AG08395 (cell line): ENCODE measurements at places on chromosomes 5 and 9.

- DNase-seq, result no peak
Observed at GRCh38 chr5:176723440-176723839, 76.2 kb downstream of the TSPAN17 start.

- peak; percentile 8 for DNase-seq
Observed at GRCh38 chr9:1960342-1961042, 54.7 kb upstream of the SMARCA2 start.

GRCh38 chr9:130480673-130481072 lies 35.9 kb downstream of the ASS1 start:
- no peak for DNase-seq

- no peak for DNase-seq
Observed at GRCh38 chr5:107320846-107321245, 349.9 kb downstream of the EFNA5 start.

DNA sequence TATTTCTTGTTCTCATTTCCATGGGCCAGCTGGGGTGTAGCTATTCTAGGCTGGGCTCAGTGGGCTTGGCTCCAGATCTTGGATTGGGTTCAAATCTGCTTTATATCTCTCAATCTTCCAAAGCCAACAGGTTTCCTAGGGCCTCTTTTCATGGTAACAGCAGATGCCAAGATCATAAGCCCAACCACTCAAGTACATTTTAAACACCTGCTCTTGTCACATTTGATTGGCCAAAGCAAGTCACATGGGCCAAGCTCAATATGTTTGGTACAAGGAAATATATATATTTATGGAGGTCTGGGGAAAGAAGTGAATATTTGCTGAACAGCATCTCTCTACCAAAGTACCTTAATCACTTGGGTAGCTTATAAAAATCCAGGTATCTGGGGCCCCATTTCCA lies 49.5 kb downstream of the MRRF start:
- DNase-seq, result no peak

GRCh38 chr9:88462191-88462590 lies 72.8 kb upstream of the NXNL2 start:
- peak; percentile 12 for DNase-seq

GRCh38 chr5:176162198-176162597 lies 76.0 kb upstream of the SIMC1 start:
- no peak for DNase-seq

DNA sequence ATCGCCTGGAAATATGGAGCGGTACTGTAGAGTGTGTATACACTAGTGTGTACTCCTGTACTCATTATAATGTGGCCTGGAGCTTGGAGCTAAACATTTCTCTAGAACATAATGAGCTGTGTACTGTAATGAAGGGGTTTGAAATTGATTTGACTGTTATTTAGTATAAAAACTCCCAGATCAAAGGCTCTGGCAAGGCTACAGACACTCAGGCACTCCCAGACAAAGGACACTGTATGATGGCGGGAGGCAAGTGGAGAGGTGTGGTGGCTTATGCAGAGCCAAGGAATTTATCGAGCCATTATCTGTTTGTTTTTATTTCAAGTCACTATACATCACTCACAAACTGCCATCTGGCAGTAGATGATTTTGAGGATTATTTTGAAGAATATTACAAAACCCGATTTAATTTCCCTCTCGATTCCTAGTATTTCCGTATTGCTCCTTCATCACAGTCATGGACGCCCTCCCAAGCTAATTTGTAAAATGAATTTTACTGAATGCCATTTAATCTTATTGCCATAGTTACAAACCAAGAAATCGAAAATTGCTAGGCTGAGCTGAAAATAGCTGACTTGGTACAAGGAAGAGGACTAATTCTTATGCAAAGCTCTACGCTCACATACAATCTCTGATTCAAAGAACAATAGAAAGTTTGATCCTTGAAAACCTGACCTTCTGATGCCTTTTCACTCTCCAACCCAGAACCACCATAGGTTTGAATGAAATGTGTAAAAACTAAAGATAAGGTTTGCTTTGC lies 240.2 kb upstream of the SEMA6A start:
- DNase-seq, result no peak

DNA sequence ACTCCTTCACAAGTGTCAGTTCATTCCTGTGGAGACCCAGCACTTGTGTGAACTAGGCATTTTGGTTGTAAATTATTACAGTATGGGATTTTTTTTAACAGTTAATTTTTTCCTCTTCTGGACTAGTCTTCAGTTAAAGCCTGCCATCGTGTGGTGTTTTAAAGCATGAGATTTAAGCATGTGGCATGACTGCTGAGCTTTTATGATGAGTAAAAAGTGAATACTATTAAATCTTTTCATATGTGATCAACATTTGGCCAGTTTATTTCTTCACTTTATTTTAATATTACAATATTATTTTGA lies 25.0 kb downstream of the LMNB1 start:
- DNase-seq, result peak; percentile 43

DNA sequence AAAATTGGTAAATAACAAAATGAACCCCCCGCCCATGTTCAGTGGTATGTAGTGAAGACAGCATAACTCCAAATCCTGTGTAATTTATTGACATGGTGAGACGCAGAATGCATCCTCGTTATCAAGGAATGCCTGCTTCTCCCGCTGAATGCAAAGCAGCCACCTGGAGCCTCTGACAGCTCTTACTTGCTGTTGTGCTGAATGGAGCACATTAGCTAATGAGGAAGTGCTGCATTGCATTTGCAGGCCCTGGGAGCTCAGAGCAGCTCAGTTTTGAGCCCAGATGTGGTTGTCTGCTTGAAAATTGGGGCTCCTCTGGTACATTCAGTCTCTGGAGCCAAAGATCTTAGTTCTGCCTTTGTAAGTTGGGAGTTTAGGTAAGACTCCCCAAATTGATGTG lies 28.9 kb downstream of the PLAC8L1 start:
- DNase-seq, result no peak

DNA sequence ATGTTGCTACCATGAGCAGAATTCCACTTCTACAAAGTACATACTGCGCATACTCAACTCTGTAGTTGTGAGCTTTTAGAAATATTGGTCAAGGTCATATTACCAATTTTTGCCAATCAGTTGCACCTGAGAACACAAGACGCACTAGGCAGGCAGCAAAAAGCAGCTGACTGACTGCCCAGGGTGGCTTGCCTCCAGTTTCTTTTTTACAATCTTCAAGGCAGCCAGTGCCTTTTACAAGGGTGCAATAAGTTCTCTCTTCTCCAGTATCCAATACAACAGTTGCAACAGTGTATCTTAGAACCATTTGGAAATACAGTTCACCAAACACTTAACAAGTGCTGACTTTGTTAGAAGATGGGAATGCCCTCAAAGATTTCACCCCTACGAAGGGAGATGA lies 16.1 kb upstream of the FOXB2 start:
- DNase-seq, result no peak

GRCh38 chr5:13766236-13766635 lies 178.3 kb downstream of the DNAH5 start:
- DNase-seq, result no peak

GRCh38 chr9:134032456-134033222 lies 7.4 kb downstream of the BRD3OS start:
- DNase-seq, result no peak

DNA sequence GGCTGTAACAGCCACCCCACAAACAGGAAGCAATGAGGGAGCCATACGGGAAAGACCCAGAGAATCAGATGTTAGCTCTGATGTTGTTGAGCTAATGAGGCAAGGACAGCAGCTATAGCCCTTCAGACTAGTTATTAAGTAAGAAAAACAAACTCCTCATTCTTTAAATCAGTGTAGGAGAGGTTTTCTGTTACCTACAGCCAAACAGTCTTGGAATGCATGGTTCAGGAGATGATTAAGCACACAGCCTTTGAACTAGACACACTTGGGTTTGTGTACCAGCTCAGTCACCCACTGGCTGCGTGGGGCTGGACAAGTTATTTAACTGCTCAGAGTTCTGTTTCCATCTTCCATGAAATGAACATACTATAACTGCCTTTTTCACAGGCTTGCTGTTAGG lies 68.1 kb downstream of the SPOCK1 start:
- DNase-seq, result no peak

GRCh38 chr5:159392871-159393270 lies 62.6 kb upstream of the IL12B start:
- no peak for DNase-seq

- peak; percentile 58 for DNase-seq
Observed at GRCh38 chr5:95808686-95809413, 13.7 kb downstream of the GLRX start.

- peak; percentile 66 for DNase-seq
Observed at GRCh38 chr9:91119679-91120078, 242.0 kb downstream of the AUH start.

DNA sequence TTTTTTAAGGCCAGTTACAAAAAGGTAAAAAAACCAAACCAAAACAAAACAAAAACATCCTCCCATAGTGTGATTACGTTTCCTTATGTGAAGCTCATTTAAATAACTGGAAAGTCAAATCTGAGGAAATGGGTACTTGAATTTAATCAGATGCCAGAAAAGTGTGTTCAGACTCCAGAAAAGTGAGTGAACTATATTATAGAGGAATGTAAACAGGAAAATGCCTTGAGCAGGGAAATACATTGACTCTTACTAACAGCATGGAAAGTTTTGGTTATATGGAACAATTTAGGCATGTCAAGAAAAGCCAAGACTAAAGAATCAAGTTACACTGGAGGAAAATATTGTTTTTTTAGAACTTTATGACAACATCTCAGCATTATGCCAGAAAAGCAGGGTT lies 37.8 kb upstream of the RNF20 start:
- DNase-seq, result no peak

DNA sequence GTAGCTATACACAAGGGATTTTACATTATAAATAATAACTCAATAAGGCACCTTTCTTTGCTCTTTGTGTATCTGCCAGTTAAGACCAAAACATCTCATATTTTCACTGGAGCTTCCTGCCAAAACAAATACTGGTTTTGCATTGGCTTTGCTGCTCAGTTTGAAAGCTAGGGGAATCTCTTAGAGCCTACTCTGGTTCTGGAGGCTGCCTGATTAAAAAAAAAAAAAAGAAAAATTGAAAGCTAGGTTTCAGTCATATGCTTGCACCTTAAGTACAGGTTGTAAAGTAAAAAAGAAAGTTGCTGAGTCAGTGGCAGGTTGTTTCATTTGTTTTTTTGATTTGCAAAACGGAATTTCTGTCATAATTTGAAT lies 2.3 kb downstream of the DENND4C start:
- peak; percentile 11 for DNase-seq

DNA sequence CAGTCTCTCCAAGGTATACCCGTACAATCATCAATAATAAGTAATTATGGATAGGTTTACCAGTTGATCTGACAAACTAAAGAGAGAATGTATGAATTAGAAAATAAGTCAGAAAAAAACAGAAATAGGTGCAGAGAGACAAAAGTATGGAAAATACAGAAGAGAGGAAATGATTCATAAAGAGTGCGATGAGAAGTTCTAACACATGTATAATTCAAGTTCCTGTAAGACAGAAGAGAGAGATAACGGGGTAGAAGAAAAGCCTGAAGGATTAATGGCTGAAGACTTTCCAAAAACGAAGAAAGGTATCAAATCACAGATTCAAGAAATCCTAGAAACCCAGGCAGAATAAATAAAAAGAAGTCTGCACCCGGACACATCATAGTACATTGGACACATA lies 16.2 kb upstream of the SMU1 start:
- DNase-seq, result no peak

DNA sequence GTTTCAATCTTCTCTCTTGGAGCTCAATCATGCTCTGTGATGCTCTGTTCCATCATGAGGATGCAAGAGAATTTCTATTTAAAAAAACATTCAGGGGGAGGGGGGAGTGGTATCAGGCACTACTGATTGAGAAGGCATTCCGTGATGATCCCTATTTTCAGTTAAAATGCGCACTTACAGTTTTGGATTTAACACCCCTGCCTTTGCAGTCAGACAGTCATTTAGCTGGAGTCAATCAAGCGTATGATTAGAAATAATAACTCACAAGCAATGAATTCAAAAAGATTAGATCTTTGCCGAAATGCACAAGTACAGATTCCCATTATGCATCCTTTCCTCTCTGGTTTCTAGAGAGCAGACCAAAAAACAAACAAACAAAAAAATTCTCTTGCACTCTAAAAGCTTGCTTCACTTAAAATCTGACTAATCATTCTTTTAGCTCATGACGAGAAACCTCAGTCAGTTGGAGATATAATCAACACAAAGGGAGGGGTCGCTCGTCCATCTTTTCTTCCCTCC lies 55.4 kb downstream of the EFNA5 start:
- DNase-seq, result no peak

DNA sequence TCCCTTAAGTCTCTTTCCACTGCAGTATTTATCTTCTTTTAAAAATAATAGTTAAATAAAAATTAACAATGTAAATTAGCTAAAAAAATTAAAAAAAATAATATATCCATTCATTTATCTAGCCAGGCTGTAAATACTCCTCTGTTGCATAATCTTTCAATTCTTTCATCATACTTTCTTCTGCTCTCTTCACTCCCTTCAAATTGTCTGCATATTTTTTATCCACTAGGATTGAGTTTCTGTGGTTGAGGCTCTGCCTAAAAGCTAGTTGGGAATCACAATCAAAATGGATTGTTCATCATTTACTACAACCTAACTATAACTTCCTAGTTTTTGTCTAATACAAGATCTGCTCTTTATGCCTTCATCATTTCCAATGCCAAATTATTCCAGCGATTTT lies 182.2 kb downstream of the PDE4D start:
- DNase-seq, result no peak

GRCh38 chr5:172420235-172420939 lies 33.9 kb downstream of the SH3PXD2B start:
- peak; percentile 94 for DNase-seq

- DNase-seq, result no peak
Observed at GRCh38 chr9:121318631-121319382, 50.8 kb downstream of the GSN start.

GRCh38 chr5:122515709-122516431 lies 203.8 kb downstream of the SNCAIP start:
- DNase-seq, result peak; percentile 79

GRCh38 chr5:9888501-9888901 lies 258.4 kb upstream of the TAS2R1 start:
- peak; percentile 96 for DNase-seq

DNA sequence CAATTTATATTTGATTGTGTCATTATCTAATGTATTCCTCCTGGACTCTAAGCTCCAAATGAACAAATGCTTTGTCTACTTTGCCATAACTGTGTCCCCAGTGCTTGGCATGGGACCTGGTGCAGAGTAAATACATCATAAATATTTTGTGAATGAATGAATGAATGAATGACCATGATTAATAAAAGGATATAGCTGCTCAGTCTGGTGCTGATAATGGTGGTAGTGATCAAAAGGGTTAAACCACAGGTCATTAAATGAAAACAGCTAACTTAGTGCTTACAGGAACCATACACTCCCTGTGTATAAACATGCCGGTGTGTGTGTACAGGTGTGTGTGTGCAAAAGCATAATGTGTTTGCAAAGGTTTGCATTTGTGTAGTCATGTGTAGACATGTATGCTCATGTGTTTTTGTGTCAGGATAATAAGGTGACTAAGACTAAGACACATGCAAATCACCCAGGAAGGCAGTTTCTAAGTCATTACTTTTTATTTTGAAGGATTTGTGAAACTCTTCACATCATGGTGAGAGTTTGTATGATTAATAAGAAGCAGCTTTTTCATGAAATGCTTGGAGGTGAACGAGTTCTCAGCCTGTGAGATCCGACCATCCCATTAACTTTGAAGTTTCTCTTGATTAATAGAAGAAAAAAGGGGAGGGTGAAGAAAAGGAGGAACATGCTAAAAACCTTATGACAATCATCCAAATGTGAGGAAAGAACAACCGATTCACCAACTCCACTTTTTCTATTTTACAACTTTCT lies 24.6 kb downstream of the SPARC start:
- DNase-seq, result no peak

- no peak for DNase-seq
Observed at GRCh38 chr9:93708987-93709302, 132.6 kb downstream of the PHF2 start.
